ENCODE measurements at places on chromosomes 6 and 20.

DNA sequence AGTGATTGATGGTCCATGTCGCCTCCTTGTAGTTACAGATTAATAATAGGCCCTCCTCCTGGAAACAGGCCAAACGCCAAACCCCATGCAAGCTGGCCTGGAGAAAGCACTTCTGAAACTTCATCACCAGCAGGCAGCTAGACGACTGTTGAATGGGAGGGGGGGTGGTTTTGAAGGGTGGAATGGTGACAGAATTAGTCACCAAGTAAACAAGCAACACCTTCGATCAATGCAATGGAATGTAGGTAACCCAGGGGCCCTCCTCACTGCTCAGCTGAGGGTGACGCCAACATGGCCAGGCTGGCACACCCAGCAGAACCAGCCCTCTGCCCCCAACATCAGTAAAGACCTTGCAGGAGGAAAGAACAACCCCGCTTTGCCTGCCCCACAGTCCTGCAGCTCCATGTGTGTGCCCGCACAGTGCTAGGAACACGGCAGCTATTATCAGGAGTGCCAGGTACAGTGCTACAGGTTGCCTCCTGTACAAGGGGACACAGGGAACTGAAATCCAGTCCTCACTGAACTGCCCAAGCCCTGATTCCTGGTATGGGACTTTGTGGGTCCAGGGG lies 2.7 kb downstream of the BCAS1 start:
- DNase-seq = no peak

DNA sequence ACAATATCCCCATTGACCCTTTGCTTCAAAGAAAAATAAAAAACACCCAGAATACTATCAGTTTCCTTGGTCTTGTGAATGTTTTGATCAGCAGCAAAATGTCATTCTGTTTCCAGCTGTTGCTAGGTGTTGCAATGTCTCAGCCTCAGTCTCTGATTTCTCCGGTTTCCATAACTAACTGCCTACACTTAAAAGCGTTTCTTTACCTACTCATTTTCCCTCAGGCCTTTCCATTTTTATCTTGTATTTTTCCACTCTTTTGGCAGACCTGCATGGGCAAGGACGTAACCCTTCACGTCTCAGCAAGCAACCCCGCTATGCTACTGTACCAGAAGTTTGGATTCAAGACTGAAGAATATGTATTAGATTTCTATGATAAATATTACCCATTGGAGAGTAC lies 49.4 kb downstream of the KAT14 start:
- DNase-seq = no peak

GRCh38 chr20:642398-643174 lies 10.4 kb downstream of the SRXN1 start:
- DNase-seq = no peak

DNA sequence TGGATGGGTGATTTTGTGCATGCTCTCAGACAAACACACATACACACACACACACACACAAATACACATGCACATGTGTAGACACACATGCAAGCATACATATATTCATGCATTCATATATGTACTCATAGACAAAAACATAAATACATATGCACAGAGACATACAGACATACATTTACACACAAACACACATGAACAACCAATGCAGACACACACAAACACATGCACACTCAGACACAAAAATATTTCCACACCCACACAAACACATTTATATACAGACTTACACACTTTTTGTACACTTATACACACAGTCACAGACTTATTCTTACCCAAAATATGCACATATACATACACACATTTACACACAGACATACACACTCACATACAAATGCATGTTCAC lies 94.9 kb upstream of the NKX2-2 start:
- no peak for DNase-seq

GRCh38 chr6:151436300-151436699 lies 15.6 kb downstream of the RMND1 start:
- no peak for DNase-seq

Data from activated CD8-positive, alpha-beta memory T cell treated with anti-CD3 and anti-CD28 coated beads for 48 hours (primary cell).